Activated T-cell treated with anti-CD3 and anti-CD28 coated beads, Interleukin-2, amount 50 U/mL, for 48 hours (primary cell): ENCODE measurements at places on chromosomes 6 and 20.

DNA sequence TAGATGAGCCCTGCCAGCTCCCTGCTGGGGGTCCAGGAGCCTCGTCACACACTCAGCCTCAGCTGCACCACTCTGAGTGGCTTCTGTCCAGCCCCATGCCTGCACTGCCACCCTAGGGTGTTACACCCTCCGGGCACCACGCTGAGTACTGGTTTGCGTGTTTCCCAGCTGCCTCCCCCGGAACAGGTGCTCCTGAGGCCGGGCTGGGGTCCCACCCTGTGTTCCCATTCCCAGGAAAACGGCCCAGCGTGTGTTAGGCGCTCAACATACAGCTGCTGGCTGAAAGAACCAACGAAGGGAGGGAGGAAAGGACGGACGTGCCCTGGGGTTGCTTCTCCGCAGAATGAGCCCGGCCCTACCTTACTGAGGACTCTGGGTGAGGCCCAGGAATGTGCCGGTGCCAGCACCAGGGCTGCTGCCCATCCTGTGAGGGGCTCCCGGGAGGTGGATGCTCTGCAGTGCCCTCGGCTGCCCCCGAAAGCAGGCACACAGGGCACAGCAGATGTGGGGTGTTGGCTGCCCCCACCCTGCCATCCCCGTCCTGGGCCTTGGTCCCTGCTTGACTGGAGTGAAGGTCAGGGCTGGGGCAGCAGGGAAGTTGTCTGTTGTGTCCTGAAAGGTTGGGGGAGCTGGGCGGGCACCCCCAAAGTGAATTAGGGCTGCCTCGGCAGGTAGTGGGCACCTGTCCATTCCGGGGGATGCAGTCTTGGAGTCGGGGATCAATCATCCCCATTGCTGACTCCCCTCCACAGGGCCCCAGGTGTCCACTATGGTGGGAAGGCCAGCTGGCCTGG is 16.3 kb downstream of the LAMA5 start:
- no peak for DNase-seq

DNA sequence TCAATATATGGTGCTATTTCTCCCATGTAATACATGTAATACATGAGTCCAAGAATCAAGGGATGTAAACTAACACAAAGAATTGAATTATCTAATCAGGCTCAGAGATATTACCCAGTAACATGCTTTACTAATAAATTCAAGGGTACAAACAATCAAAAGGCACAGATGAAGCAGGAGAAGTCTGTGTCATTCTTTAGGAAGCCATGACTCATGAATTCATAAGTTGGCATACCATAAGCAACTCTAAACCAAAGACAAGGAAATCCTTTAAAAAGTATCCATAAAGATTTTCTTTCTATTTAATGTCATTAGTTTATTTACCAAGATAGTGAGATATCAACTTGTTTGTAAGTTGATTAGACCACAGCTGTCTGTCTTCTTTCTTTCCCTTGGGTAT is 446.0 kb upstream of the IMPG1 start:
- no peak for DNase-seq

GRCh38 chr6:110098511-110099116 is 80.9 kb downstream of the WASF1 start:
- DNase-seq: no peak

- no peak for DNase-seq
Measured at GRCh38 chr6:13098793-13099570, 229.4 kb downstream of the TBC1D7 start.

DNA sequence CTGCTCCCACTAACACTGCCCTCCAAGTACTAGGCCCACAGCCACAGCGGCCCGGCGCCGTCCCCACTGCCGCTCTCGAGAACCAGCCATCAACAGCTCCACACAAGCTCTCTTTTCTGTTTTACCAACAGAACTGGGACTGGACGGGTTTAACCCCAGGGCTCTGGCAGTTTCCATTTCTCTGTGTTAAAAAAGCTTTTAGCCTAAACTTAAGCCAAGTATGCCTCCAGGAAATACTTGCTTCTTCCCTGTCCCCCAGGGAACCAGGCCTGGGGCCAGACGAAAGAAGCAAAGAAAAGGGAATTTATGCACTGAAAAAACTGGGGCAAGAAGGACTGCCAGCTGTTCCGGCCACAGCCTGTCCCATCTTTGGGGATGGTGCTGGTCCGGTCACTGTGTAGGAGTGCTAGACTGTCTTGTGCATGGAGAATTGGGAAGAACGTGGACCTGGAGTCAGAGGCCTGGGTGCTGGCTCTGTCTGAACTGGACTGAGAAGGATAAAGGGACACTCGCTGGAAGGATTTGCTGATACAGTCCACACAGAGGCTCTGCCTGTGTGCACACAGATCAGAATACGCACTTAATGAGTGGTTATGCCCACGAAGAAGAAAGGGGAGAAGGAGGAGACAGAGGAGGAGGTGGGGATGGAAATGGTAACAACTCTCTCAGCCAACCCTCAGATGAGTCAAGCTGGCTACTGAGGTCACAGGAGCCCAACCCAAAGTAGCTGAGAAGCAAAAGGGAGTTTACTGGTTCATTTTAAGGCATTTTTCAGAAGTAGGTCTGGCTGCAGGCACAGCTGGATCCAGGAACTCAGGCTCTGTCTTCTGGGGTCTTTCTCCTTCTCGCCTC is 254.4 kb upstream of the PMEPA1 start:
- no peak for DNase-seq

DNA sequence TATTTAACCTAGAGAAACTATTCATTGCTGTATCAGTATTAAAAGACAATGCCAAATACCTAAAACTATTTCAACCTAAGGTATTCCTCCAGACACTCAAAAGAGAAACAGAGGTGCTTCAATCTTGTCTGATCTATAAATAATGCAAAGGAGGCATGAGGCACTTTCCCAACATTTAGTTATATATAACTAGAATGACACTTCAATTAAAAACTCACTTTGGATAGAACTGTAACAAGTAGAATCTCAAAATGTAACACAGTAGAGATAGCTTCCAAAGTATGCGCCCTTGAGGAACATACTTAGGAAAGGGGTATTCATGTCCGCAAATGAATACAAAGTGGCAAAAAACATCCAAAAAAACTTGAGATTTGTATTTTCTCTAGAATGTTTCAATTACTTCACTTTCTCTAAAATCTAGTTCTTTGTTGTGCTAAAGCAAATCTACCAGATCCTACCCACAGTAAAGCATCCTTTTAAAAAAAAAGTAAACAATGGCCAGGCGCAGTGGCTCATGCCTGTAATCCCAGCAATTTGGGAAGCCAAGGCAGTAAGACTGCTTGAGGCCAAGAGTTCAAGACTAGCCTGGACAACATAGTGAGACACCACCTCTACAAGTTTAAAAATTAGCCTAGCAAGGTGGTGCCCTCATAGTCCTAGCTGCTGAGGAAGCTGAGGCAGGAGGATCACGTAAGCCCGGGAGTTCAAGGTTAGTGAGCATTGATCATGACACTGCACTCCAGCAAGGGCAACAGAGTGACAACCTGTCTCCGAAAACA is 10.3 kb downstream of the SYNCRIP start:
- DNase-seq: no peak

DNA sequence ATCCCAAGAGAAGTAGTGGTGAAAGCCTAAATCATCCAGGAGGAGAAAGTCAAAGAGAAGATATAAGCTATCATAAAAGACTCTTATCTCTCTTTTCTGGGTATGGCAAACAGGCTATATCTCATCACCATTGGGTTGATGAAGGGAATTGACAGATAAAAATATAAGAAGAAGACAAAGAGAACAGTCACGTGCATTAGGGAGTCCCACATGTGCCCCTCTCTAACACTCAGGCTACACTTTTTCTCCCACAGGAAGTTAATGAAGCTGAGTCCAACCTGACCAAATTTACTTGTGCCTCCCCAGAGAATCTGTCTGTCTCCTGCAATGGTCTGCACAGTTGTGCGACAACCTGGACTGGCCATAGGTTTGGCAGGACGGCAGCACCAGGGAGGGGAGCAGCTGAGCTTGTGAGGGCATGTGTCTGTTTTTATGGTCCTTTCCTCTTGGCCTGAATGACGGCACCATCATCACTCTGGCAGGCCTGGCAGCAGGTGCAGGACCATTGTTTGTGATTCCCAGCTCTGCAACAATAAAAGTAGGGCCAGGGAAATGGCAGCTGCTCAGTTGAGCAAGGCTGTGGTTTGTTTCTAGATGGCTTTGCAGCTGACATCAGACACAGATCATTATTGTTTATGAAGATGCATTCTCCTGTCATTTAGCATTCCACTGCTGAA is 144.5 kb upstream of the MCHR2 start:
- no peak for DNase-seq

DNA sequence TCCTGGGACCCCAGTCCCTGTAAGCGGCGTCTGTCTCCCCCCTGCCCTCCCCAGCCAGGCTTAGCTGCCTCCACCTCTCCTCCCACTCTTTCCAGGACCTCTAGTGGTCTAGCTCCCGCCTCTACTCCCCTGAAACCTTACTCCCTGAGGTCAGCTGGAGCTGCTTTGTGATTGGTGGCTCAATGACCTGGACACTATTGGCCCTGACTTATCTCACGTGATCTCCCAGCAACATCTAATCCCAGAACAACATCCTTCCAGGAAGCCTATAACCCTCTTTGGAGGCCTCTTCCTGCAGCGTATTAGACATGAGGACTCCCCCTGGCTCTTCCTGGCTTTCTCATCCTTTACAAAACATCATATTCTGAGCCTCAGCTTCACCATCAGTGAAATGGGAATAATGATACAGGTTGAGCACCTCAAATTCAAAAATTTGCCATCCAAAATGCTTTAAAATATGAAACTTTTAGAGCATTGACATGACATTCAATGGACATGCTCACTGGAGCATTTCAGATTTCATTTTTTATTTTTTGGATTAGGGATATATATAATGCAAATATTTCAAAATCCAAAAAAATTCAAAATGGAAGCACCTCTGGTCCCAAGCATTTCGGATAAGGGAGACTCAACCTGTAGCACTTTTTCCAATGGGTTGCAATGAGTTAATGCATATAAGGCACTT is 16.3 kb upstream of the SRC start:
- no peak for DNase-seq

GRCh38 chr20:48648482-48649051 is 179.2 kb downstream of the PREX1 start:
- DNase-seq: no peak

- DNase-seq: no peak
Measured at GRCh38 chr6:157067507-157067906, 255.8 kb downstream of the TMEM242 start.

DNA sequence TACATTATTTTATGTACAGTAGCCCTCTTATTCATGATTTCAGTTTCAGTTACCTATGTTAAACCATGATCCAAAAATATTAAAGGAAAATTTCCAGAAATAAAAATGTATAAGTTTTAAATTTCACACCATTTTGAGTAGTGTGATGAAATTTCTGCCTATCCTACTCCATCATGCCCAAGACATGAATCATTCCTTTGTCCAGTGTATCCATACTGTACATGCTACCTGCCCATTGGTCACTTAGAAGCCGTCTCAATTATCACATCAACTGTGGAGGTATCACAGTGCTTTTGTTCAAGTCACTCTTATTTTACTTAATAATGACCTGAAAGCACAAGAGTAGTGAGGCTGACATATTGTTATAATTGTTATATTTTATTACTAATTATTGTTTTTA is 32.3 kb upstream of the PLCB4 start:
- DNase-seq: no peak

DNA sequence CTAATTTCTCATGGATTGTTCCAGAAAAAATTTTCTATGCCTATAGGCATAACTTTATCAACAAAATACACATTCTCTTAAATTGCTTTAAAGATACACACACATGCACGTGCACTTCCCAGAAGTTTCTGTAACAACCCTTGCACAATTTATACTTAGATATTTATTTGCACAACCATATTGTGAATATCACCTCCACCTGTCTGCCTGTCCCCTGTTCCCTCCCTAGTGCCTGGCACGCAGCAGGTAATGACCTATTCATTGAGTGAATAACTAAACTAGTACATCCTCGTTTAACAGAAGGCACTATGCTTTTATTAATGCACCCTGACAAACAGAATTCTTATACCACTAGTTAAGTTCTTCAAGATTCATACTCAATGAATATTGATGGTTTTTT is 198.9 kb downstream of the BCAS1 start:
- no peak for DNase-seq
